ENCODE measurements at places on chromosomes 3 and 15.

DNA sequence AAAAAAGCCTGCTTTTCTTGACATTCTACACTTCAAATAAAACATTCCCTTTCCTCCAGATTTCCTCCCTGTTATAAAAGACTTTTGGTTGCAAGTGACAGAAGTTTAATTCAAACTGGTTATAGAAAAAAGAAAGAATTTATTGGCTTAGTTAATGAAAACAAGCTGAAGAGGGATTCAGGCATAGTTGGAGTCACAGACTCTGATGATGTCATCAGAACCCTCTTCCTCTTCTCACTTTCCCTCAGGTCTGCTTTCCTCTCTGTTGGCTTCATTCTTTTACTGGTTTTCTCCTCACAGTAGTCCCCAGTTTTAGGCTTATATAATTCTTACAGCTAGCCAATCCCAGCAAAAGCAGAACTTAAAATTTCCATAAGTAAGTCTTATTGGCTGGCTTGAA lies 32.0 kb upstream of the MBNL1 start:
- DNase-seq = no peak

DNA sequence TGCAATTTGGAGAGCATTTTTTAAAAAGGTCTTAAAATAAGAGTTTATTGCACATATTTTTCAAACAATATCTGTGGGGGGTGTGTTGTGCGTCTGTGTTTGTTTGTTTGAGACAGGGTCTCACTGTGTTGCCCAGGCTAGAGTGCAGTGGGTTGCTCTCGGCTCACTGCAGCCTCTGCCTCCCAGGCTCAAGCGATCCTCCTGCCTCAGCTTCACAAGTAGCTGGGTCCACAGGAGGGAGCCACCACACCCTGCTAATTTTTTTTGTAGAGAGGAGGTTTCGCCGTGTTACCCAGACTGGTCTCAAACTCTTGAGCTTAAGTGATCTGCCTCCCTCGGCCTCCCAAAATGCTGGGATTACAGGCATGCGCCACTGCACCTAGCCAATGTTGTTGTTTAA lies 2.7 kb downstream of the MLF1 start:
- no peak for DNase-seq

DNA sequence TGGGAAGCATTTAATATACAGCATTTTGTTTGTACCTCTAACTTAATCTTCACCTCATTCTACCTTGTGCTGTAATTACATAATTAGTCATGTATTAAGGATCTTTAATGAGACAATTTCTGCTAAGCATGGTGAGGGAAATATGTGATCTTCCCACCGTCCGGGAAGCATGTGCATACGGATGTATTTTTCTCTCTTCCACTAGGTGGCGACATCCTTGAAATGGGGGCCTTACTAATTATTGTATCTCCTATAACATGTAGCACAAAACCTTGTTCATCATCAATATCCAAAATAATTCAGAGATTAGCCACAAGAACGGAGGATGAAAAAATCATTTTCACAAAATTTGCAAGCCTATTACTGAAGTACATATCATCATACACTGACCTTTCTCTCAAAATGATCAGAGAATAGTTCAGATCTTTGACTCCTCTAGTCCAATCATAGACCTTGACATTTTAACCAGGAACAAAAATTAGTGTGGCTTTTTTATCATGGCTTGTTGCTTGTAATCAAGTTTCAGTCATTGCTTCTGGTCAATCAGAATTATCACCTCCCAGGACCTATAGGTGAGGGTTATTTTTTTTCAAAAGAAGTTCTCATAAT lies 148.9 kb upstream of the GBE1 start:
- no peak for DNase-seq

GRCh38 chr3:19816631-19817030 lies 117.4 kb downstream of the EFHB start:
- DNase-seq = no peak

DNA sequence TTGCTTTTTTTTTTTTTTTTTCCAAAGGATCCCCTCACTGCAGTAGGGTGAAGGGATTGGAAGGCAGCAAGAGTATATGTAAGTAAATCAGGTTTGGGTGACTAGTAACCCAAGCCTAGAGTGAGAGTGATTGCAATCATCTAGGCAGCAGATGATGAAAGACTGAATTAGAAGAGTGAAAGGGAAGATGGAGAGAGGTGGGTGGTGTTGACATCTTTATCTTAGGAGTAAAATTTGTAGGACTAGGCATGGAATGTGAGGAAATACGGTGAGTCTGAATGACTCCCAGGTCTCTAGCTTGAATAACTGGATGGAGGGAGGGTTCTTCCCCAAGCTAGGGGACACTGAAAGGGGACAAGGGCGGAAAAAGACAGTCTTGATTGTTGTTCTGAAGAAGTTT lies 63.4 kb downstream of the TPRG1 start:
- DNase-seq = no peak
